ENCODE measurements at places on chromosomes 6 and 20.

DNA sequence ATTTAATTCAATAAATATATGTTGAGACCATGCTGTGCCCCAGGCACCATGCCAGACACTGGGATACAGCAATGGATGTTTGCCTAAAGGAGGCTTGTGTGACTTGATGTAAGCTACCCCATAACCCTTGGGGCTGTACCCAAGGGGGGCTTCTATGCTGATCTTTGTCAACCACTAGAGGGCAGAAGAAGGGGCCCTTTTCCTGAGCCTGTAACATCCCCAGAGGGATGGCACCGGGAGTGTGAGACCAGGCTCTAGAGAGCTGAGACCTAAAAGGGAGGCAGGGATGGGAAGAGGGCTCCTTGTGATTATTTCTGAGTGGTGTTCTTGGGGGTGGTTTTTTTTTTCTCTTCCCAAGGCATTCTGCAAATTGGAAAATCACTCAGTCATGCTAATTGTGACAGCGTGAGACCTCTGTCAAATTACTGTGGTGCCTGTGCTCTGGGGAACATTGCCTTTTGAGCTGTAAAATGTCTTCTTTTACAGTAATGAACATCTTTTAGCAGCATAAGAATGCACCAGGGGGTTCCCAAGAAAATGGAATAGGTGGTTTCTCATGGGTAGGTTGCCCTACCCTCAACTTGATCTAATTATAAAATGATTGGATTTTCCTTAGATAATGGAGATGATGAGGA, 138.7 kb upstream of the SLC24A3 start:
- no peak for DNase-seq

DNA sequence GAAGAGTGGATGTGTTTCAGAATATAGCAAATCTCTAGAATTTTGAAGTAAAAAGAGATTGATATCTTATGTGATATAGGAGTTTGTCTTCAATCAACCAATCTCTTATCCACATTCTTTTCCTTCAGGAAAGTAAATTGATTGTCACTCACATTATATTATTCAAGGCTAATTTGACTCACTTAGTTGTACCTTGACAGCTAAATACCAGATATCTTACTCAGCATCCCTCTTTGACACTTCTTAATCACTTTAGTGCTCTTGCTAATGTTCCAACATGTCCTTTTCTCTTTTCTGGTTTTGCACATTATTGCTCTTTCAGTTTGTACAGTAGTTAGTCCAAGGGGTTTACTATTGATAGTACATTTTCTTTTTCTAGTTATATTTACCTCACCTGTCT, 286.9 kb upstream of the PTCHD4 start:
- DNase-seq: no peak

GRCh38 chr6:53962646-53963045, 148.6 kb upstream of the MLIP start:
- no peak for DNase-seq

GRCh38 chr20:50376888-50377459, 133.2 kb upstream of the PTPN1 start:
- DNase-seq: no peak

- DNase-seq: no peak
Observed at GRCh38 chr6:78513856-78514255, 353.5 kb upstream of the IRAK1BP1 start.

DNA sequence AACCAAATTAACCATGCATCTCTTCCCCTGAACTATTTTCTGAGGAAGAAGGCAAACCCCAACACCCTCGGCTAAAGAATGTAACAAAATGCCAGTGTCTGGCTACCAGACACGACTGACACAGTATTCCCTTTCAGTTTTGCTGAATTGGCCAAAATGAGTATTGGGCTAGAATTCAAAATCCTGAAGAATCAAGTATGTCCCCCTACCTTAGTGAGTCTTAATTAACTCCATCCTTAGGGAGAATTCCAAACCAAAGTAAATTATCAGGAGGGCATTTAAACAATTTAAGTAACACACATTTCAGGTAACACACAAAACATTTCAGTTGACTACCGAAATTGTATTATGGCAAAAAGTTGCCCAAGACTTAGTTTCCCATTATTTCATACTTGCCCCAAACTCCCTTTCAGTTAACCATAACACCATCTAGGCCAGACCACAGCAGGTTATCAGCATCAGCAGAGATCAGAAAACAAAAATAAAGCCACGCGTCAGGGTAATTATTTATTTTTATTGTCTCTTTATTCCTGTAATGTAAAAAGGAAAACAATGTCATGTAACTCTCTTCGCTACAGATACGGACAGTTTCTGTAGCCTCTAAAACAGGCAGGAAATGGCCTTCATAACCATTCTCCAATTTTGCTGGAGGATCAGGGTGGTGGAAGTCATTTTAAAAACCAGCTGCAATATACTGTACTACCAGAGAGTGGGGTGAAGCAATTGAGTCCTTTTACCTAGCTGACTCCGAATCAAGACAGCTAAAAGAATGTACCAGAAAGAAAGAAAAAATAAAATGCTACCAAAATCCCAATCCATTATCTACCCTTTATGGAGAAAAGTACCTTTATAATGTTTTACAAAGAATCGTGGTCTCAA, 1.9 kb downstream of the SNX5 start:
- peak; percentile 47 for DNase-seq

DNA sequence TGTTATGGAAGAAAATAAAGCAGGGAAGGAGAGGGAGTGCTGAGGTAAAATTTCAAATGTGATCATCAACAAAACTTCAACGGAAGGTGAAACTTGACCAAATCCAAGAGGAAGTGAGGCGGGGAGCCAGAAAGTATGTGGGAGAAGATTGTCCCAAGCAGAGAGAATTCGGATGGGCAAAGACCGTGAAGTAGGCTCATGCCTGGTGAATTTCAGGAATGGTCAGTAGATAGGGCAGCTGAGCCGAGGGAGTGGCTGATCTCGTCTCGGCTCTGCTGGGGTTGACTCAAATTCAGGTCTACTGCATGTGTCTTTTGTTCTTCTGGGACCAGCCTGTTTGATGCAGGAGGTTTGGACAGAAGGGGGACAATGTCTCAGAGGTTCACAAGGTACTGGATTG, 7.0 kb upstream of the CSNK2A1 start:
- DNase-seq: no peak

DNA sequence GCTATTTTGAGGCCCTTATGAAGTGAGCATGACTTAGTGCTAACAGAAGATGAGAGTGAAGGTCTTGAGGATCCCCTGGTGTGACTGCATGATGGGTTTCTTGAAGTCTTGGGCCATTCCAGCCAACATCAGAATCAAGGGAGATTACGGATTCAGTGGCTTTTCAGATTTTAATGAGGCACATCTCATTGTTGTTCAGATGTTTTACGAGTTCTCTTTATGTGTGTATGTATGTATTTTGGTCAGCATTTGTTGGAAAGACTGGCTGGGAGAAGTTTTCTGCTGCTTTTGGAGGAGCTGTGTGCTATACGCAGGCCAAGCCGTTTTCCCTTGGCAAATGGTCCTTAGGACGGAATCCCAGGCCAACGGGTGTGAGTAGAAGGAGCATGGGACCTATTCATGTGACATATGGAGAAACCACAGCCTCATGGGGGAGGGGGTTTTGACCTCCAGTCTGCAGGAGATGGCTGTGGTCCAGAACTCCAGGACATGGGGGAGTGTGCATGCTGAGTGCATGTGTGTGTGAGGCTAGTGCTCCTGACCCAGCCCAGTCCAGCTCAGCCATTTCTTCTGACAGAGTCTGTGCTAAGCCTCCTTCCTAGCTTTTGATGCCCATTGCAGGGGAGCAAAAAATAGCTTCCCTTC, 35.3 kb downstream of the CHMP4B start:
- DNase-seq: no peak

- DNase-seq: no peak
Observed at GRCh38 chr6:13526357-13526726, 38.9 kb upstream of the GFOD1 start.

DNA sequence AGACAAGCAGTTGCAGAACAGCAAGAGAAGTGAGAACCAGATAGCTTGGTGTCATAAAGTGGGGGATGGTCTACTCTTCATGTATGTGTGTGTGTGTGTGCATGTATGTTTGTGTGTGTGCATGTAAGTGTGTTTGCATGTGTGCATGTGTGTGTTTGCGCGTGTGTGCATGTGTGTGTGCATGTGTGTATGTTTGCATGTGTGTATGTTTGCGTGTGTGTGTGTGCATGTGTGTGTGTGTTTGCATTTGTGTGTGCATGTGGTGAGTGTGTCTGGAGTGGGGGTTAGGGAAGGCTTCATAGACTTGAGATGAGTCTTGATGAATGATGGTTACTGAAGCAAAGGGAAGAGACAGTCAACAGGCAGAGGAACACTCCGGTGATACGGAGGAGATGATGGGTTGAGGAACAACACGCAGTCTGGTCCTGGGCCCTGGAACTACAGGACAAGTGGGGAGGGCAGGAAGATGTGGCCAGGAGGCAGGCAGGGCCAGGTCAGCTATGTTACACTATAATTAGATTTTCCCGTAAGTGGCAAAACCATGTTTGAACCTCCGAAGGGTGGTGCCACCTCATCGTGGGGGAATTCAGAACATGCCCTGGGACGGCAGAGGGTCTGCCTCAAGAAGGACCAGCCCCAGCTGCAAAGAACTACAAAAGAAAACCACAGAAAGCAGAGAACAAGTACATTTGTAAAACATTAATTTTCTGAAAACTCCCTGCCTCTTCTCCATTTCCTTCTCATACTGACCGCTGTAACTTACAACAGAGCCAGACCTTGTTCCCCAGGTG, 38.7 kb upstream of the PDE10A start:
- no peak for DNase-seq

- no peak for DNase-seq
Observed at GRCh38 chr6:5783584-5784089, 223.1 kb downstream of the NRN1 start.

DNA sequence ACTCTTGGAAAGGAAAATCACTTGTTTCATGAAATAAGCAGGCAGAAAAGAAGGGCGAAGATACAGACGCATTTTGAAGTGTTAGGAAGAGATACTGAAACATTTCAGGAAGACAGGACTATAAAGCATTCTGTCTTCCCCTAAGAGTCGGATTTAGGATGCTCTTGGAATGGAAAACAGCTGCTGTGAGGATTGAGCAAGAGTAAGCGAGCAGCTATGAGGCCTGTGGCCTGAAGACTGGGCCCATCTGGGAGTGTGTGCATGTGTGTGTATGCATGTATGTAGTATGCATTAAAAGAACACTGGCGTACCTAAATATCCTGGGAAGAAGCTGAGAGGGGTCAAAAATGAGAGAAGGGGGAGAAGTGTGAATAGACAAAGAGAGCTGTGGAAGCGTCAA, 83.6 kb downstream of the SIM1 start:
- no peak for DNase-seq

DNA sequence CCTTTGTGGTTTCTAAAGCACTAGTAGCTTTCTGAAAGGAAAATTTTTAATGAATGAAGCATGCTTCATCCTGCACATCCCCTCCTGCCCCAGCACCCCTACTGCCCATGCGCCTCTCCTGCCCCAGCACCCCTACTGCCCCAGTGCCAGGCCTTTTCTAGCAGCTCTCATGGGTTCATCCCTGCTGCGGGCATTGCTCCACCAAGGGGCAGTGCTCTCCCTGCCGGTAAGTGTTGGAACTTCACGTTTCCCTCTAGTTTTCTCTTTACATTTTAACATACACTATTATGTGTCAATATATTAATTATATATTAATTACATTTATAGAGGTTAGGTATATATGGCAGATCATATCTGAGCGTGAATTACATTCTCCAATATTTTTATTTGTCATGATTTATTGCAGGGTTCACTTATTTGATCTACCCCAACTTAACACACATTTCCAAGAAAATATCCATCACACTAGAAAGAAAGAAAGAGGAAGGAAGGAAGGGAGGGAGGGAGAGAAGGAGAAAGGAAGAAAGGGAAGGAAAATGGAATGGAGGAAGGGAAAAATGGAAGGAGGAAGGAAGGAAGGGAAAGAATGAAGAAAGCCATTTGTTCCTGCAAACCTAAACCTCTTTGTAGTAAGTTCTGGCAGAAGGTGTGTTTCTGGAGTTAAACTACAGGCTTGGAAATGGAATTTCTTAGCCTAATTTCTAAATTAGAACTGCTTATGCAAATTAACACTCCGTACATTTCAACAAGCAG, 46.8 kb downstream of the CEP43 start:
- DNase-seq: no peak

GRCh38 chr20:54097236-54097529, 26.8 kb upstream of the BCAS1 start:
- no peak for DNase-seq

GRCh38 chr6:135267085-135267484, 86.0 kb downstream of the MYB start:
- DNase-seq: no peak

- no peak for DNase-seq
Observed at GRCh38 chr6:120954111-120954510, 380.2 kb downstream of the TBC1D32 start.

- no peak for DNase-seq
Observed at GRCh38 chr6:14542670-14543366, 425.2 kb downstream of the CD83 start.

DNA sequence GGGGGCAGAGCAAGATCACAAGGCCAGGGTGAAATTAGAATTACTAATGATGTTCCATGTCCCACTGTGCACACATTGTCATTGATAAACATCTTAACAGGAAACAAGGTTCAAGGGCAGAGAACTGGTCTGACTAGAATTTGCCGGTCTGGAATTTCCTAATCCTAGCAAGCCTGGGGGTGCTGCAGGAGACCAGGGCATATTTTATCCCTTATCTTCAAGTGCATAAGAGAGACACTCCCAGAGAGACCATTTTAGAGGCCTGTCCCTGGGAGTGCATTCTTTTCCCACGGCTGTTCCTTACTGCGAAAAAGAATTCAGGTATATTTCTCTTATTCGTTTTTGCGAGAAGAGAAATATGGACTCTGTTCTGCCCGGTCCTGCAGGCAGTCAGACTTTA, 41.5 kb downstream of the CD83 start:
- DNase-seq: no peak

DNA sequence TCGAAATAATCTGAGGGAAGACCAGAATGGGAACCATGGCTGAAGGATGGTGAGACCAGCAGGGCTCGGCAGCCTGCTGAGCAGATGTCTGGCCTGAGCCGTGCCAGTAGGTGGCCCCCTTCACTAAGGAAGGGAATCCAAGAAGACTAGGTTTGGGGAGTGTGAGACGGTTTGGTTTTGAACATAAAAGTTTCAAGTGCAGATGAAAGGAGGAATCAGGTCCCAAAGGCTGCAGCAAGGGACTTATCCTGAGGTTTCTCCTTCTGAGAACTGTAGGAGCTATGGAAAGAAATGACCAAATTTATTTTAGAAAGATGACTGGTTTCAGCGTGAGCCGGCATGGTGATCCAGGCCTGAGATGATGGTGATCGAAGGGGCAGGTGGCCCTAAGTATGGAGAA, 4.6 kb upstream of the OSER1 start:
- DNase-seq: peak; percentile 78
